ENCODE measurements at places on chromosomes 3 and 15. TPM values are rescaled to one million over a fixed set of nuclear protein-coding genes. Genes with fewer than 3 reads are reported as not detected.

DNA sequence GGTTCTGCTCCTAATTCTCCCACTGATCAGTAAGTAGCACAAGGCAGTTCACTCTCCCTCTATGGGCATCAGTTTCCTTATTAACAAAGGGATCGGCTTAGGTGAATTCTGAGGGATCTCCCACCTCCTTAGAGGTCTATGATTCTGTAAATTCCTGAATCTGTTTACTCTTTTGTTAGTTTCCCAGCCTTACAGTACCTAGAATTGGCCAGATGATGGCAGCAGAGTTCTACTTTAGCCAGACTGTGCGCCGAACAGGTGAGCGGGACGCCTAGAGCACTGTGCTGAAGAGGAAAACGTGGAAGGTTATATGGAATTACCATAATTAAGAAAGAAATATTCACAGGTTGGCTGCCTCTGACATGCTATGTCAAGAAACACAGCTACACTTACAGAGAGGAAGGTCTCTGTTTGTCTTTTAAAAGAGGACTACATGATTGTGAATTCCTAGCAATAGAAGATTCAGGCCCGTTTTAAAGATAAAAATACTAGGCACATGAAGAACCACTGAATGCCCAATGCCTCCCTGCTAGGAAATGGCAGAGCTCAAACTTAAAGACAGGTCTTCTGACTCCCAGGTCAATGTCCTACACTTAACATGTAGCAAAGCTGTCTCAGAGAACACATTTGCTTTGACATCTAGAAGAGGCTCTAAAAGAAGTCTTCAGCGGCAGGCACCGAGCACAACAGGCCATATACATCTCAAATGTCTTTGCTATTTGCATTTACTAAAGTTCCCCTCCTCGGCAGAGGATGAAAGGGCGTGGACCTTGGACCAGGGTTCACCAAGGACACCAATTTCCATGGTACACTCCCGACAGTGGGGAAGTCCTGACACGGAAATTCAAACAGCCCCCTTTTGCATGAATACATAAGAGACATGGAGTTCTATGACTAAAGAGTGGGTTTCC, 259.9 kb downstream of the FGF12 start:
- no peaks in the 10 kb centered on the region for H3K27me3 ChIP-seq
- H3K36me3 ChIP-seq, result no peaks in the 10 kb centered on the region
- H3K4me3 ChIP-seq, result no peak overlapping the region

DNA sequence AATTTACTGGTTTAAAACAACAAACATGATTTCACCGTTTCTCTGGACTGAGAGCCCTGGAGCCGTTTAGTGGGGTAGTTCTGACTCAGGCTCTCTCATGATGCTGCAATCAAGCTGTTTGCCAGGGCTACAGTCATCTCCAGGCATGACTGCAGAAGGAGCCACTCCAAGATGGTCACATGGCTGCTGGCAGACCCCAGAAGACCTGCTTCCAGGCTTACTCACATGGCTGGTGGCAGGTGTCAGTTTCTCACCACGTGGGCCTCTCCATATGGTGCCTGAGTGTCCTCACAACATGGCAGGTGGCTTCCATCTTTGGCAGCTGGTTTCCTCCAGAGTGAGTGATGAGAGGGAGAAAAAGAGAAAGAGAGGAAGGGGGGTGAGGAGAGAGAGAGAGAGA, 378.3 kb upstream of the RGMA start:
- no peaks in the 10 kb centered on the region for H3K36me3 ChIP-seq
- H3K27me3 ChIP-seq, result no peaks in the 10 kb centered on the region
- peaks cover 29% of the 10 kb centered on the region for H3K4me1 ChIP-seq
- DNase-seq, result no peak

DNA sequence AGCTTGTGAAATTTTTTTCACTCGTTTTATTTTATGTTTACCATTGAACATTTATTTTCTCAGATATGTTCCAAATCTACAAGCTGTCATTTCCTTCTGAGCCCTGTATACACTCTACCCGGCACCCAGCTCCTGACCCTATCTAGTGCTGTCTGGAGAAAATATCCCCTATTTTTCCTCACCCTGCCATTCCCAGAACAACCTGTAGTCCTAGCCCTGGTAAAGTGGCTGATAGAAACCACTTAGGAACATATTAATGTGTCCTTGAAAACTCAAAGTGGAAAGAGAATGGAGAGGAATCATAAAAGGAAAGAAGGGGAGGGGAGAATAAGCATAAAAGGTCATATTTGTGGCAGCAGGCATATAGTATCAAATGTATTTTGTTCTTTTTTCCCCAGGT, 8.2 kb upstream of the TIMMDC1 start:
- no peak for DNase-seq
- no peak overlapping the region for H3K27ac ChIP-seq
- H3K4me3 ChIP-seq, result no peak overlapping the region
- H3K36me3 ChIP-seq, result peaks cover 26% of the 10 kb centered on the region

- DNase-seq, result no peak
- no peak overlapping the region for H3K4me3 ChIP-seq
- no peaks in the 10 kb centered on the region for H3K27me3 ChIP-seq
- no peak overlapping the region for H3K27ac ChIP-seq
These were observed 15.5 kb downstream of the ACAA1 start for GRCh38 chr3:38121451-38121831.

DNA sequence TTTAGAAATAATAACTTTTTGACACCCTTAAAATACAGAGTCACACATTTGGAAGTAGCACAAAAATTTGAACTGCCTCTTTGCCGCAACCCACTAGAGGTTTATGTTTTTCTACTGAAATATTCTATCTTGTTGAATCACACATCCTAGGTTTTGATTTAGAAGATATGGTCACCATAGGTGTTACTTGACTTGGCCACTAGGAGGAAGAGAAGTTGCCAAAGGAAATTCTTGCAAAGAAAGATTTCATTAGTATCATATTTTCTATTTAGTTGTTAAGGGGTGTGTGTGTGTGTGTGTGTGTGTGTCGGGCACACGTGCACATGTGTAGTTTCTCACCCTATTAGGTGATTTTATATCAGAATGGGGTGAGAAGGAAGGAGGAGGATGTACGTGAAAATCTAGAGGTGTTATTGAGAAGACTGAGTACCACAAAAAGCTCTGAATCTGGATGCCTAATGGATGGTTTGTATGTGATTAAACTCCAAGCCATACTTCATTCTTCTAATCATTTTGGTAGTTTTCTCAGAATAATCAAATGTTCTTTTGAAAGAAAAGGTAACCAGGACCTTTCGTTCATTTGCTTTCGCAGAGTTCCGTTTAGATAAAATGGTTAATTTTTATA, 31.5 kb downstream of the ZFAND6 start:
- no peak overlapping the region for H3K4me3 ChIP-seq
- H3K4me1 ChIP-seq, result peaks cover 8% of the 10 kb centered on the region

The PCOLCE2 gene
- total RNA-seq, result 18.6 TPM

The SLC28A1 gene
- total RNA-seq, result not detected

The APOD gene
- not detected for total RNA-seq

All from GM23338 (cell line).